ENCODE measurements at places on chromosomes 7 and 10.

GRCh38 chr10:132404169-132404880, 7.3 kb downstream of the PWWP2B start:
- DNase-seq = no peak

DNA sequence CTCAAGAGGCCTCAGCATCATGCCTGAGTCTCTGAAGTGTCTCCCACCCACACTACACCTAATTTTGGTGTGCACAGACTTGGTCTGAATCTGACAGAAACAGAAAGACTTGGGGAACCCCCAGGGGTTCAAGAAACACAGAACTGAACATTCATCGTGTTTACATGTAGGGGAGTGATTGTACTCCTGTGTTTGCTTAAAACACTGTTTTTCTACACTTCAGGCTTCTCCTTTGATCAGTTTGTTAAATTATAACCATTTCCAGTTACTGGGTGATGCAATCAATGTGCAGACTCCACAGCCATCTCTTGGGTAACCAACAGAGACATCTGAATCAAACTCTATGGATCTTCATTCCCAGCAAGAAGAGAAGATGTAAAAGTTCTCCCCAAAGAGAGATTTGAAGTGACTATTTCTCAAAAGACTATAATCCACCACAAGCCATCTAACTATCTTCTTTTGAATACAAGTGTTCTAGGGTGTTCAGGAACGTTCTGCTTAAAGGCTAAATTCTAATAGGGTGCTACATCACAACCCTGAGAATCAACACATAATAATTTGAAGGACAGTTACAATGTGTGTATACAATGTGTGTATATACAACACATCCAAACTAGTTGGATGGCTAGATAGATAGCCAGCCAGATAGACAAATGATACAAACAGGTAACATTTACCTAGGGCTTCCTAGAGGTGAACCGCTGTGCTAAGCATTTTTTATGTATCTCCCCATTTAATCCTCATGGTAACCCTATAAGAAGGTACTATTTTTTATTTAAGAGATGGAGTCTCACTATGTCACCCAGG, 34.2 kb downstream of the DNAJC12 start:
- no peak for DNase-seq

- no peak for DNase-seq
Measured at GRCh38 chr7:1240517-1241257, 8.0 kb downstream of the UNCX start.

DNA sequence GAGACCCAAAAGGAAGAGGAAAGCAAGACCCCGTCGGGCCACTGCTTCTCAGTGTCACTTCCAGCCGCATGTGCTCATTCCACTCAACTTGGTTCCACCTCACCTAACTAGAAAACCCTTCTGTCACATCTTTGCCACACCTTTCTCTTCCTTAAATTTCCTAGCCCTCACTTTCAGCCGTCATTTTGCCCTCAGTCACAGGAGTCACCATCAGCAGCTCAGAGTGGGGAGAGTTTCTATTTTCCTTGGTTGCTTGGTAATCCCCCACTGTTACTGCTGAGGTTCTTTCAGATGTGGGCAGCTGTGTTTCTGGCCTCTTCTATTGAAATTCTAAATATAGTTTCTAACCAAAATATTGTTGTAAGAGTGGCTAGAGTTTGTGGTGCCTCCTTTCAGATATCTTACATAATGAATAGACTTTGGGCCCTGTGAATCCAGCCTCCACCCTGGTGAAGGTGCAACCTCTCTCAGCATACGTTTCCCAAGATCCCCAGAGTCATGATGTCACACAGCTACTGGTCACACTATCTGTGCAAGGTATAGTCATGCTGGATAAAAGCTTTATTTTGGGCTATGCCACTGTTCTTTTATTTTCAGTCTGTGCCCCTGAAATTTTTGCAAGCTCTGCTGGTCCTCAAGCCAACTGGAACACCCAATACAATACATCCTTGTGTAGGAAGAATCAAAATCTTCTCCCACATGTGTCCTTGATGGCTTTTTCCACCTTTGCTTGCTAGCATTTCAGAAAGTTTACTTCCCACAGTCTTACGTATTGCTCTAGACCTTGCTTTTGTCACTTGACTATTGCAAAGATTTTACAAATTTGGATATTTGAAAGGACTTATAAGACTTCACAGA, 9.2 kb downstream of the AGBL3 start:
- DNase-seq = no peak

DNA sequence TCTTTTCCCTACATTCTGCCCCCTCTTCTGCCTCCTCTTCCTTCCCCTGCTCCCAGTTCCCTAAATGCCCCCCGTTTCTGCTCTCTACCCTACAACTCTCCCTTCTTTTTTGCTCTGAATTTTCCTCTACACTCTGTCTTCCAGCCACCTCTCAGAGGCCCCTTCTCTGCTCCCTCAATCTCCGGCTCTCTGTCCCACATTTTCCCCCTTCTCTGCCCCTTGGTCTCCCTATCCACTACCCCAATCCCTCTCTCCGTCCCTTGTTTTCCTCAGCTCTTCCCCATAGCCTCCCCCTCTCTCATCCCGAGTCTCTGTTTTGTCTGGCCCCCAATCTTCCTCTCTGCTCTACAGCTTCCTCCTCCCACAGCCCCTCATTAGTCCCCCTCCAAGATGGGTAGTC, 3.3 kb downstream of the ALOX5 start:
- no peak for DNase-seq

GRCh38 chr7:130932667-130933432, 198.8 kb upstream of the KLF14 start:
- no peak for DNase-seq

GRCh38 chr7:4030346-4030950, 651.6 kb upstream of the FOXK1 start:
- DNase-seq = no peak

GRCh38 chr7:124031919-124032318, 948 bp downstream of the TMEM229A start:
- DNase-seq = no peak

DNA sequence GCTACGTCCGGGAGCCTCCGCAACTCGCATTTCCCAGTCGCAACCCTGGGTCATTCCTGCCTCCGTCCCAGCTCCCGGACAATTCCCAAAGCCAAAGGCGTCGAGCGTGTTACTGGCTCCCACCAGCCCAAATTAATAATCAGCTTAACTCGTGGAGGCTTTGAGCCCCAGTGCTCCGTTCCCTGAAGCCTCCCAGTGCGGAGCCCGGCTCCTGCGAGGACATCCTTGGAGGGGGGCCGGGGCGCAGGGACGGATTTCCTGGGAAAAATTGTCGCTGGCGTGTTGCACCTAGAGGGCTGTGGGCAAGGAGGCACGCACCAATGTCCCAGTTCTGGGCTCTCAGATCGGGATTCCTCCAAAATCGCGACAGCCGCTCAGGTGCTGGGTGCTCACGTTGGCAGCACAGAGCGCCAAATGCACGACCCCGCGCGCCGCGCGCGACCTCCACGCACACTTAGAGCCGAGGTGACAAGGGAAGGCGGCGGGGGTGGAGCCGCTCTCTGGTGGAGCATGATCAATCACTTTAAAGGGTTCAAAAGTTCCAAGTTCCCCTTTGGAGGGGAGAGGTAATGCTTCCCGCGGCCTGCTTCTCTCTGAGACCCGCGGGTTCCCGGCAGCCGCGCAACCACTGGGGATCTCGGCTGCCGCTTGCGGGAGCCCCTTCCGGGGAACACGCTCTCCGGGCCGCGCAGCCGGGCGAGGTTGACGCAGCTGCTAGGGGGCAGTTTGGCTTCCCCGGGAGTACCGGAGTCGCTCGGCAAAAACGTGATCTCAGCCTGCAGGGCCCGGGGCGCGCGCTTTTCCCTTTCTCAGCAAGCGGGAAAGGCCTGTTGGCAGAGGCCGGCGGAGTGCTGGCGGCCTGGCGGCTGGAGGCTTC, 25.5 kb downstream of the SKIDA1 start:
- DNase-seq = no peak

GRCh38 chr7:72183835-72184234, 228.3 kb downstream of the CALN1 start:
- DNase-seq = no peak

DNA sequence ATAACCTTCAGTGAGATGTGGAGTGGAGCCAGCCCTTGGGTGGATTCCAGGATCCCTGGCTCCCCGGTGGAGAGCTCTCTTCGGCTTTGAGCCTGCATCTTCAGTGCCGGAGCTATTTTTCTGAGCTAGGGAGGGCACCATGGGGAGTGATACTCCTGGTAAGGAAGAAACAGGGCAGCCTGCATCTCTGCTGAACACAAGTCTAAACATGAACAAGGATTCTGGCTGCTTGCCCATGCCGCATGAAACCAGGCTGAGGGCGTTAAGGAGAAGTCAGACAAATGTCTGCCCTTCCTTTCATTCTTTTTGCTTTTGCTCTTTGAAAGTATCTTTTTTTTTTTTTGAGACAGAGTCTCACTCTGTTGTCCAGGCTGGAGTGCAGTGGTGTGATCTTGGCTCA, 60.4 kb downstream of the EVX1 start:
- no peak for DNase-seq

GRCh38 chr10:98460837-98461499, 14.2 kb upstream of the HPS1 start:
- no peak for DNase-seq

- no peak for DNase-seq
Measured at GRCh38 chr7:98038321-98038720, 48.3 kb upstream of the OCM2 start.

- no peak for DNase-seq
Measured at GRCh38 chr10:5252177-5253037, 55.8 kb downstream of the AKR1C4 start.

DNA sequence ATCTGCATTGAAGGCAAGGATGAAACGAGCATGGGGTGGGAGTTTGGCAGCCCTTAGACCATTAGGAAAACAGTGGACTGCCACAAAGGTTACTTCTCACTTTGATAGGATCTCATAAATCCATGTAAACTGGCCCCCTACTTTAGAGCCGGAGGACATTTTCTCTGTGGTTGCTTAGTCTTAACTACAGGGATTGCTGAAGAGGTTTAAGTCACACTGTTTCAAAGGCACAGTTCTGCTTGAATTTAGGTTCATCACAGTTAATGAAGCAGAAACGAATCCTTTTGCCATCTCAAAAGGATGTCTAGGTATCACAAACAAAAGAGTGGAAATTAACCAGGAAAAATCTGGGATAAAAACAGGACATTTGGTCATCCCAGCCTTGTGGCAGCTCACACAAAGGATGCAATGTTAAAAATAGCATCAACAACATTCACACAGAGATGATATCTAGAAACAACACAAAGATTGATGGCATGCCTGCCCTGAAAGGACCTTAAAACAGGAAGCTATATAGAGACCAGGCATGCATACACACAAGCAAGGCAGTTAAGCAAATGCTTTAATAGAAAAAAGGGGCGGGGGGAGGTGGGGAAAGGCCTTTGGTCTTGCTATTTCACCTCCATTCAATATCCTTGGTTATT, 74.0 kb downstream of the DOCK4 start:
- DNase-seq = no peak

- DNase-seq = no peak
Measured at GRCh38 chr10:126564326-126564888, 106.1 kb downstream of the C10orf90 start.

- DNase-seq = no peak
Measured at GRCh38 chr10:49768329-49768728, 6.2 kb upstream of the OGDHL start.

DNA sequence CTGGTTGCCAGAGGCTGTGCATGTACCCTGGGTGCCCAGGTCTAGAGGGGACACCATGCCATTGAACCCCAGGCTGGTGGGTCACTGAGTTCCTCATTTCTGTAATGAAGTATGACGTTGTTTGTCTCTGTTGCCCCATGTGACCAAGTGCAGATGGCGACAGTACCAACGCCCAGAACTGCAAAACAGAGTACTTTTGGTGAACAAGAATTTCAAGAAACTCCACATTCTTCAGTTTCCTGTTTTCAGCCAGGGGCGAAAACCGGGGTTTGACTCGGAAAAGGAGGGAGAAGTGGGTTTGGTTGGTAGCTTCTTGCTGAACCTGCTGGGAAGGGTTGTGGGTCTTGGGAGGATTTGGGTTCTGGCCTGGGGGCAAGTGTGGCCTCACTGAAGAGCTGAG, 18.2 kb downstream of the CYP17A1 start:
- DNase-seq = no peak

GRCh38 chr7:3650844-3651243, 349.8 kb downstream of the SDK1 start:
- no peak for DNase-seq

DNA sequence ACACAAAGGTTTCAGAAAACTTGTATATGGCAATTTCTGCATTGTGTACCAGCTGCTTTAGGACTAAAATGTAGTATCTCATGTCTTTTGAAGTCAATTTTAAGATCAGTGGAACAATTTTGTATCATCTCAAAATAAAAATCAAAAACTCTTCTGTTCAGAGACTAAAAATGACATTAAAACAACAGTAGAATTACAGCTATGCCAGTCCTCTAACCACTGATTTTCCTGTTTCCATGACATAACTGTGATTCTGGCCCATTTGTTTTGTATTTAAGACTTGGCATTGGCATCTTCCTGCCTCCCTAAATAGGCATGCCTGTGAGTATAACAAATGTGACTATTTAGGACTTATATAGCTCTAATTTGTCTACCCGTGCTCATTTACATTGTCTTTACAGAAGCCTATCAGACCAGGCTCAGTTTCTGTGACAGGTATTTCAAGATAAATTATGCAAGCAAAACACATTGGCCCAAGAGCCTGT, 29.1 kb upstream of the VPS41 start:
- no peak for DNase-seq

- no peak for DNase-seq
Measured at GRCh38 chr7:122018032-122018431, 126.0 kb downstream of the AASS start.

DNA sequence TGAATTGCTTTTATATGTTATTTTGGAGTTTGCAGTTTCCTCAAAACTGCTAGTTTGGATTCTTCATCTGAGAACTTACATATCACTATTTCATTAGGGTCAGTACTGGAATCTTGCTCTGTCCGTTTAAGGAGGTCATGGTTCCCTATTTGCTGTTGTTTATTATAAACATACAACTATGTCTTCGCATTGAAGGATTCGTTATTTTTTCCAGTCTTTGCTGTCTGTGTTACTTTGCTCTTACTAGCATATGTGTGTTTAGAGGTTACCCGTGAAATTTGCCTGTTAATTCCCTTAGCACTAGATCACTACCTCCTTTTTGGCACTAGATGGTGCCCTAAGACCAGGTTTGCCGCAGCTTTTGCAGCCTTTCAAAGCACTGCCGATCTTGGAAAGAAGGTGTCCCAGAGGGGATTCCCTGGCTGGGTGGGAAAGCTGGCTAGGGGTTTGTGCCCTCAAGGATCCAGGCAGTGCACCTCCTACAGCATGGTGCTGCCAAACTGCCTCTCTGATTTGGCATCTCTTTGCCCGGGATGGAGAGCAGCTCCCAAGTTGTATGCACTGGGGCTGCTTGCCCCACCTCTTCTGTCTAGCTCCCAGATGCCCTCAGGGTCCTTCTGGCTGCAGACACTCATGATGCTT, 103.1 kb upstream of the APBB1IP start:
- peak; percentile 38 for DNase-seq

- DNase-seq = no peak
Measured at GRCh38 chr10:85319826-85320225, 991.4 kb downstream of the CCSER2 start.

DNA sequence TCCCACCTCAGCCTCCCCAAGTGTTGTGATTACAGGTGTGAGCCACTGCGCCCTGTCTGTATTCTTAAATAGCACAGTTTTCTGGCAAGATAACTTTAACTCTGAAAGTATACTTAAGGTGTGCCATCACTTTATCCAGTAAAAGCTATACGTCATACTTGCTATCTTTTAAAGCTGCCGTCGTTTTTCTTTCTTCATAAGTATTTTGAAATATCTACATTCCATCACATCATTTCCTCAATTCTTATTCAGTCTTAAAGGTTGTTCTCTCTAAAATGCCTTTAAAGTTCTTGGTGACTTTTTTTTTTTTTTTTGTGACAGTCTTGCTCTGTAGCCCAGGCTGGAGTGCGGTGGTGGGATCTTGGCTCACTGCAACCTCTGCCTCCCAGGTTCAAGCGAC, 34.7 kb downstream of the PTPN12 start:
- no peak for DNase-seq
